Iris pigment epithelial cell (primary cell): ENCODE measurements at places on chromosomes 7 and 10.

- DNase-seq, result no peak
Observed at GRCh38 chr7:11005202-11005601, 31.5 kb downstream of the PHF14 start.

DNA sequence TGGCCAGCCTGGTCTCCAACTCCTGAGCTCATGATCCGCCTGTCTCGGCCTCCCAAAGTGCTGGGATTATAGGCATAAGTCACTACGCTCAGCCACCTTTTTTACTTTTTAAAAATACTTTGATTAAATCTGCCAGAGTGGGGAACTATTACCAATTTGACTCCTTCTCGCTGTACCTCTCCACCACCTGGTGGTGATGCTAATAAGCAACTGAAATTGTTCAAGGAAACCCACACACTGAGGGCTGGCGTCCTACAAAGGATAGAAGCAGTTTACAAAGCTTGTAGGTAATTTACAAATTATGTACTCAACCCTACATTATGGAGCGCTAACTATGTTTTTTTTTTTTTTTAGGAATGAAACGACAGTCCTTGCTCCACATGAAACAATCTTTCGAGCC is 111.1 kb downstream of the CPED1 start:
- no peak for DNase-seq

GRCh38 chr7:35313575-35313974 is 59.7 kb upstream of the TBX20 start:
- no peak for DNase-seq

DNA sequence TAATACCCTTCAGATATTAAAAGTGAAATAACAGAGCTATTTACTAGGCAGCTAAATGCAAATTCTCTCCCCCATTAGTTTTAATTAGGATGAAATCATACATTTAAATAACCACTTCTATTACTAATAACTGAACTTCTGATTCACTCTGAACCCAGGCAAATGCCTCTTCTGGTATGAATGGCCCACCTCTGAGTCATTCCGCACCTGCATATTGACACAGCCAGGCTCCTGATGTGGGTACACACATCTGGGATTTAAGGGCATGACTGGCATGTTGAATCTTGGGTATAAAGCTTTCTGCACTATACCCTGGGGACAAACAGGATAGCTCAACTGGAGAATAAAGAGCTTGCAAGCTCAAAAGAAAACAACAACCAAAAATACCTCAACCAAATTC is 140.9 kb downstream of the AUTS2 start:
- DNase-seq, result no peak

DNA sequence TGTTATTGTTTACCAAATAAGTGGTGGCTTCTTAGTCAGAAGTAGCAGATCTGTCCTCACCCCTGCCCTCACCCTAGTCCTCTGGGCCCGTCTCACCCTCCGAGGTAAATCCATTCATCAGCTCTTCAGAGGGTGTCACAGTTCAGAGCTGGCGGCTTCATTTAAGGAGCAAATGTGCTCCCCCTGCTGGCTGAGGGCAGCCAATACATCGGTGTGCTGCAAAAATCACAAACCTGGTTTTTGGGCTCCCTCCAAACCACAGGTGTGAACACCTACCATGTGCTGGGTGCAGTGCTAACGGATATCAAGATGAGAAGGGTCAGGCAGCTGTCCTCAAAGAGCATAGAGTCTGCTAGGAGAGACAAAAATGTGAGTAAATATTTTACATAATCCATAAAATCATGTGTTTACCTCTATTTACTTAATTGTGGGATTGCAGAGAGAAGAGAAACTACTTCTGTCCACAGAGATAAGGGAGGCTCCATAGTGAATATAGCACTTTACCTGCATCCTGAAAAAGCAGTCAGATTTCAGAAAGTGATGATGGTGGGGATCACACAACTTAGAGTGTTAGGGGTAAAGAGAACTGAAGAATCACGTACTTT is 15.5 kb upstream of the CRTAC1 start:
- DNase-seq, result peak; percentile 61
